ENCODE measurements at places on chromosomes 16 and 17.

GRCh38 chr17:3715296-3715695 is 8.4 kb upstream of the HASPIN start:
- DNase-seq: no peak

DNA sequence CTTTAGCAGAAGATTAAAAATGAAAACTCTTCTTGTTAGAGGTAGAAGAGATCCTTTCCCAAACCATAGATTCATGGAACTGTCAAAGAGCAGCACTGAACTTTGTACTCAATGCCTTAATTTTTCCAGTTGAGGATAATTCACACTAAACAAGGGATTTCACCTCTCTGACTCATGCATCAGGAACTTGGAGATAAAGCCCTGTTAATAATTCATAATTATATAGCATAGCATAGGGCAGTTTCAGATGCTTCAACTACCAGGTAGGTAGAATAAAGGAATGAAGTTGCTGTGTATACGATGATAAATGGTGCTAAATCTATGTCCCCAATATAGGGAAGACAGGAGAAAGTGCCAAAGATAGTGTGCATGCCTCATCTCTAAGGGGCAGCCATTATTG is 450.4 kb downstream of the MAF start:
- DNase-seq: no peak

- DNase-seq: no peak
Measured at GRCh38 chr17:32684087-32684958, 192.6 kb downstream of the MYO1D start.

GRCh38 chr16:85878407-85878806 is 20.6 kb upstream of the IRF8 start:
- DNase-seq: no peak

GRCh38 chr17:79679631-79680317 is 51.0 kb upstream of the ENPP7 start:
- no peak for DNase-seq

DNA sequence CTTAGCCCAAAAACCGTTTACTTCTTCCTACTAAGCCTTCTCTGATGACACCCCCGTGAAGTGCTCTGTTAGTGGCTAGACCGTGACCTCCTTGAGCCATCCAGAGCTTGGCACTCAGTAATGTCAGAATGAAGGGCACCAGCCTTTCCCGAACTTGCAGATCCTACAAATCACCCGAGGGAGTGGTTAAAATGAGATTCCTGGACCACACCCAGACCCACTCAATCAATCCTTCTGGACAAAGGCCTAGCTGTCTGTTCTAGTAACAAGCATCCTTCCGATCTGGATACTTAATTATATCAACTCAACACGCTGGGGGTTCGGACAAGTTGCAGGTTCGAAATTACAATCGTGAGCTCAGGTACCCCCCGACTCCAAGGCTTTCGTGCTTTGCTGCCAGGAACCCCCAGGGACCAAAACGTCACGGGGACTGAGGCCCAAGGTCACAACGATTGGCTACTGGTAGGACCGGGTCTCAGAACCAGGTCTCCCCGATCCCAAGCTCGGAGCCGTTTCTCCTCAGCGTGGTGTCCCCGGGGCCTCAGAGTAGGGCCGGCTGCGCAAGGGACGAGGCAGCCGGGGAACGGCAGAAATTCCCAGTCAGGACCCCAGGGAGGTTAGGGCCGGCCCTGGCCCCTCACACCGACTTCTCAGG is 527 bp downstream of the CIAPIN1 start:
- DNase-seq: no peak

GRCh38 chr17:78458091-78458490 is 79.6 kb downstream of the PGS1 start:
- DNase-seq: no peak

DNA sequence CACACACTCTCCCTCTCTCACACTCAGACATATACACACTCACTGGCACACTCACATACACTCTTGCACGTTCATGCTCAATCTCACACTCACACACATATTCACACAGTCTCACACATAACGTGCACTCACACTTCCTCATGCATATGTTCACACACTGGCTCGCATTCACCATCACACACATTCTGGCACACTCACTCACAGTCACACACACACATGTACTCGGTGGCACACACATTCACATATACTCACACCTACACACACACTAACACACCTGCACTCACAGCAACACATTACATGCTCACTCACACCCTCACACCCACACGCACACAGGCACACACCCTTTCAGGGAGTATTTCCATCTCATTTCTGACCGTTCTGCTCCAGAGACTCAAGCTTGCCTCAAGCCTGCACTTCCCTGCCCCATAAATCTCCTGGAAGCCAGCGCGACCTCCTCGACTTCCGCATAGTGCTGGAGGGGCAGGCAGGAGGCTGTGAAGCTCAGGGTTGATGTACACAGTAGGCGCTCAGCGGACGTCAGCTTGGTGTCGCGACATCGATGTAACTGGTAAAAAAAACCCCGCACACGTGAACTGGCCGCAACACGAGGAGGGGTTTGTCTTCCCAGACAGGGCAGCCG is 66.7 kb upstream of the FOXF1 start:
- no peak for DNase-seq

GRCh38 chr17:80694085-80694991 is 149.7 kb downstream of the RPTOR start:
- no peak for DNase-seq

DNA sequence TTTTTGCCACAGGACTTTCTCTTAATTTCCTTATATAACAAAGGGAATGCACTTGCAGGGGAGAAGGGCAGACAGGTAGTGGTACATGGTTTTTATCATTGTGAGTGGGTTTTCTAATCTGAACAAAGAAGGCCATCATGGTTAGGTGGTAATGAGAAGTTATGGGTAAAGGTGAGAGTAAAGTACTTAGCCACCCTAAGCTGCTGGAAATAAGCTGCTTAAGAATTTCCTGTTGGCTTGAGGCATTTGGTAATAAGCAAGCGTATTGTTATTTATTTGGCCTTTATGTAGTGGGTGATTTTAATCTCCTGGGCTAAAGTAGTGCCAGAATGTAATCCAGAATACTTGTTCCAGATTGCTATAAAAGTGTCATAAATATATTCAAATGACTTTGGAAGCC is 27.1 kb downstream of the TAC4 start:
- DNase-seq: no peak

- no peak for DNase-seq
Measured at GRCh38 chr17:21140911-21141310, 14.1 kb downstream of the DHRS7B start.

Data from DND-41 (cell line).